Activated T-cell treated with anti-CD3 and anti-CD28 coated beads, Interleukin-2, amount 50 U/mL, for 4 hours (primary cell): ENCODE measurements at places on chromosomes 3 and 15. TPM values are rescaled to one million over a fixed set of nuclear protein-coding genes. Genes with fewer than 3 reads are reported as not detected.

GRCh38 chr3:66099541-66100065 lies 60.9 kb upstream of the MAGI1 start:
- DNase-seq, result no peak

DNA sequence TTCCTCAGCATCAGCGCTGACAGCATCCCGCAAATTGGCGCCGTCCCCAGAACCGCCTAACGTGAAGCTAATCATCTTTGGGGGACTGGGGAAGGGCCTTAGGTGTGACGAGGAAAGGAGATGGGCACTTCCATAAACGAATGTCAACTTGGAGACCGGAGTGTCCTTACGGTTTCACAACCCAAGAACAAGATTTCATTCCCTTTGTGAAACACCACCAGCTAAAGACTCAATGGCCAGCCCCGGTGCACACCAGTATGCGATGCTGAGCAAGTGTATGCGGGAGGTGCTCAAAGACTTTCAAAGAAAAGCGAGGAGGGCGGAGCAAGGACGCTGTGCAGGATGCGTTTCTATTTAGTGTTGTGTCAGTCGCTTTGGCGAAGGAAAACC lies 759 bp upstream of the TTBK2 start:
- peak; percentile 36 for DNase-seq

DNA sequence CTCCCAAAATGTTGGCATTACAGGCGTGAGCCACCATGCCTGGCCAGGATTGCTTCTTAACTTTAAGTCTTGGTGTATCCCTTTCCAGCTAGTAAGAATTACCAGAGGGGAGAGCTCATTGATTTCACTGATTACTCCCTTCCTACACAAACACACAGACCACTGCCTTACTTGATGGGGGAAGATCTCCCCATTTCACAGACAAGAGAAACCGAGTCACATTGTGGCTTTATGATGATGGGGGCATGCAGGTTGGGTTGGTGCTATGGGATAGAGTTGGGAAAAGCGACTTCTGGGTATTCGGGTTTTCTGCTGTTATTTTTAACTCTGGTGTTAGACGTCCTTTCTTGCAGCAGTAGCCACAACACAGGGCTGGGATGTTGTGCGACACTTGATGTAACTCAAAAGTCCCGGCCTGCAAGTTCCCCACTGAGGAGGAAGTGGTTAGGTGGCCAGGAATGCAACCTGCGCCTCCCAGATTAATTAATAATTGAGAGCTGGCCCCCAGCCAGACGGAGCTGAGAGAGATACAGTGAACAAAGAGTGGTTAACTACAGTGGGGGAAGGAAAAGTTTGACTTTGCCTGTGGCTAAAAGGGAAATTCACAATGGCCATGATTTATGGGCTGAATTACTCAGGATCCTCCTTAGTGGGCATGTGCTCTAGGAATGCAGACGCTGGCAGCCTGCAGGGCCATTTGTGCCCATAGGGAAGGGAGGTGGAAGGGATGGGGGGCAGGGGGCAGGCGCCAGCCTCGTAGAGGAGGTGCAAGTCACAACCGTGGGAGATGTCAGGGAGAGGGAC lies 63.6 kb downstream of the SMAD6 start:
- DNase-seq, result no peak

DNA sequence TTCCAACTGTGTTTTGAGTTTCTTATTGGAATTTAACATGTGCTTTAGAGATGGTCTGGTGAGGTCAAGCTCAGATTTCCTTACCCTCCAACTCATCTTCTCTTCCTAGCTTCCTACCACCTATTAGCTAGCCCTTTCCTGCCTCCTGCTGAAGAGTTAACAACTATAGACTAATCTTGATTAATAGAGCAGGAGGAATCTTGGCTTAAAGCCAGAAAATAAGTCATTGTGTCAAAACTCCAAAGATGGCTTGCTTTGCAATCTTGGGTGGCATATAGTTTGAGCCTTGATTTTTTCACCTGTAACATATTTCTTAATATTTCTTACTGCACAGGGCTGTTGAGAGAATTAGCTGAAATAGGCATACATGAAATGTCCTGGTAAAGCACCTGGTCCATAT lies 27.3 kb downstream of the BCL2L10 start:
- DNase-seq, result no peak

DNA sequence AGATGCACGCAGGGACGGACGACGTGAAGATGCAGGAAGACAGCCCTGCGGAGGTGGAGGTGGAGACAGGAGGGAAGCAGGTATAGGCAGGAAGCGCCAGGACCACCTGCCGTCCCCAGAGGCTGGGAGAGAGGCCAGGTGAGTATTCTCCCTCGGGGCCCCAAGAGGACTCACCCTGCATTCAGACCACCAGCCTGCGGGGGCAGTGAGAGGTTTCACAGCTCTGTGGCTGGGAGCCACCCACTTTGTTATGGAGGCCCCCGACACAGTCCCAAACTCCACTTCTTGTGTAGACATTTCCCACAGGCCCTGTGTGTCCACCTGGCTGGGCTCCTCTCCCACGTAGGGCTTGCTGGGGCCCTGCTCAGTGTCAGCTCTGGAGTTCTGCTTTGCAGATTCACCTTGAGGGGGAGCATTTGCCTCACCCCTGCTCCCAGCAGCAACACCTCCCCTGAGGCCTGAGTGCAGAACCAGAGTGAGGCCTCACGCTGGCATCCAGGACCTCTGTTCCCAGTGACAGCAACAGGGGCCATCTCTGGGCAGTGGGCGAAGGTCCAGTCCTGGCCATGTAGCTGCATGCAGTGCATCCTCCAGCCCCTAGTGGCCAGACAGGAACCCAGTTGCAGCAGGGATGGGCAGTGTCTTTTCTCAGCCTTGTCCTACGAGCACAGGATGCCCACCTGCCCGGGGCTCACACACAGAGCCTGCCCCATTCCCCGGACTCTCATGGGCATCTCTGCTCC lies 119.4 kb upstream of the IQSEC1 start:
- DNase-seq, result no peak

- no peak for DNase-seq
Observed at GRCh38 chr3:118811236-118811732, 223.4 kb downstream of the IGSF11 start.

ZNF80 gene
- 0.29 TPM for total RNA-seq

NTRK3 gene
- 1.7 TPM for total RNA-seq

GRCh38 chr3:156160647-156161046 lies 40.3 kb downstream of the KCNAB1 start:
- no peak for DNase-seq

GRCh38 chr15:100612539-100612938 lies 10.2 kb downstream of the ASB7 start:
- DNase-seq, result no peak

GRCh38 chr3:159796226-159796625 lies 192.4 kb upstream of the IL12A start:
- DNase-seq, result no peak

ROPN1 gene
- total RNA-seq, result not detected

GRCh38 chr3:55746808-55747413 lies 259.8 kb upstream of the WNT5A start:
- DNase-seq, result no peak

GRCh38 chr15:100338971-100339444 lies 2.8 kb downstream of the ADAMTS17 start:
- DNase-seq, result peak; percentile 51

- DNase-seq, result no peak
Observed at GRCh38 chr15:98743177-98743576, 94.8 kb downstream of the IGF1R start.

GRCh38 chr3:160224811-160225175 lies 429 bp upstream of the C3orf80 start:
- DNase-seq, result no peak

DNA sequence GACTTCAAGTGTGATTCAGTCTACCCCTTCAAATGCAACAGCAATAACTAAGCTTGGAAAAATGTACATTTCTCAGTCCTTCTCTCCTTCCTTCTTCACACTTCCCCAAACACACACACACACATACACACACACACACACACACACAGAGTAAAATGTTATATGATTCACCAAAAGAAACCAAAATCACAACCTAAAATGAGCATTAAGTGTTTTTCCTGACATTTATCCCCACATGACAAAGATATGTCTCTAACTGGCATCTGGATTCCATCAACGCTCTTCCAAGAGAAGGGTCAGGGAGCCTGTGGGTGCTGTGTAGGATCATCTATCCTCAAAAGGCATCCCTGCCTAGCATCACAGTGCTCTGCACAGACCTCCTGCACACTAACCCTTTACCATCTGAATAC lies 21.0 kb downstream of the PDZRN3 start:
- no peak for DNase-seq

DNA sequence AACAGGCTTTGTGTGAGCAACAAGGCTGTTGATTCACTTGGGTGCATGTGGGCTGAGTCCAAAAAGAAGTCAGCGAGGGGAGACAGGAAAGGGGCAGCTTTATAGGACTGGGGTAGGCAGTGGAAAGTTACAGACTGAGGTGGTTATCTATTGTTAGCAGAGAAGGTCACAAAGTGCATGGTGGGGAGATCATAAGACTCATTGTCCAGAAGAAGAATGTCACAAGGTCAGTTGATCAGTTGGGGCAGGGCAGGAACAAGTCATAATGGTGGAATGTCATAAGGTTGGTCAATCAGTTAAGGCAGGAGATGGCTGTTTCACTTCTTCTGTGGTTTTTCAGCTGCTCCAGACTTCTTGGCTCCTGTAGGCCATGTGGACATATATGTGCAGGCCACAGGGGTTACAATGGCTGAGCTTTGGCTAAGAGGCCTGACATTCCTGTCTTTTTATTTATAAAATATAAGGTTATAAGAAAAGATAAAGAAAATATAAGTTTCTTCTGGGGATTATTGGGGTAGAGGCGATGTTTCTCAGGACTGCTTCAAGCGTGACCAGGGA lies 69.5 kb upstream of the SNTN start:
- no peak for DNase-seq

DNA sequence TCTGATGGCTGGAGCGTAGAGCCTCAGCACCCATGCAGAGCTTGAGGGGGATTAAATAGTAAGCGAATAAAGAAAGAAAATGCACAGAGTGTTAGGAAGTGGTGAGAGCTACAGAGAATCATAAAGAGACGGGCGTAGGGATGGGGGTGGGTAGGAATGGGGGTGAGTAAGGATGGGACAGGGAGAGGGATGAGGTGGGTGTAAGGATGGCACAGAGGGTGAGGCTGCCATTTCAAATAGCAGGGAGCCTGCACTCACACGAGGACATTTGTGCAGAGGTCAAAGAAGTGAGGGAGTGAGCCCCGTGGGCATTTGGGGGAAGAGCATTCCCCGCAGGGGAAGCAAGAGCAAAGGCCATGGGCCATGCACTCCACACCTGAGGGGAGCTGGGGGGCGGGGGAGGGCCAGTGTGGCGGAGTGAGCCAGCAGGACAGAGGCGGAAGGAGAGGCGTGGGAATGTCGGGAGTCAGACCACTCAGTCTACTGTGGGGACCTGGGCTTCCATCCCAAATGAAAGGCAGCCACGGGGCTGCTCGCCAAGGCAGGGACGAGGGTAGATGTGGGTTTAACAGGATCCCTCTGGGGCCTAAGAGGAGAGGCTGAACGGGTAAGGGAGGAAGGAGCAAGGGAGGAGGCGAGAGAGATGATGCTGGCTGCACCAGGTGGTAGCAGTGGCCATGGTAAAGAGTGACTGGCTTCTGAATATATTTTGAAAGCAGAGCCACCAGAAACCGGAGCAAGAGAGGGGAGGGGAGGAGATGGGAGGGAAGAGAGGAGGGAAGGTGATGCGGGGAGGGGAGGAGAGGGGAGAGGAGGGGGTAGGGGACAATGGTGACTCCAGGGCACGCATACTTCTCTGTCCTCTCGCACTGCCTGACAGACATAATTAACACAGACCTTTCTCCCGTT lies 35.2 kb upstream of the SLC6A6 start:
- no peak for DNase-seq

GRCh38 chr15:78570710-78571109 lies 5.4 kb downstream of the CHRNA5 start:
- no peak for DNase-seq

DNA sequence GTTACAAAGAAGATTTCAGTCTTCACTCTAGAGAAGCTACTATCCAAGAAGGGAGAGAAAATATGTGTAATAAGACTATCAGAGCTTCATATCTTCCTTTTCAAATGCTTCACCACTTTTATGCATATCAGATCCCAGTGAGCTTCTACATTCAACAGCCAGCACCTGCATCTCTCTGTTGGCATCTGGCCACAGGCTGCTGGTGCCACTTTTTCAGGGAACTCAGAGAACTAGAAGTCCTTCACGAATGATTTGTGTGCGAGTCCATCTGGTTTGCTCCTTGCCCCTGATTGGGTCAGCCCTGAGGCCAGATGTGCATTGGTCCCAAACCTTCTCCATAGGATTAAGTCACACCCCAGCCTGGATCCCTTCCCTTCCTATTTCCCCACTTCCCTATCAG lies 22.1 kb downstream of the SNTN start:
- DNase-seq, result no peak

GRCh38 chr15:78195735-78196201 lies 38.6 kb downstream of the ACSBG1 start:
- DNase-seq, result peak; percentile 45

DNA sequence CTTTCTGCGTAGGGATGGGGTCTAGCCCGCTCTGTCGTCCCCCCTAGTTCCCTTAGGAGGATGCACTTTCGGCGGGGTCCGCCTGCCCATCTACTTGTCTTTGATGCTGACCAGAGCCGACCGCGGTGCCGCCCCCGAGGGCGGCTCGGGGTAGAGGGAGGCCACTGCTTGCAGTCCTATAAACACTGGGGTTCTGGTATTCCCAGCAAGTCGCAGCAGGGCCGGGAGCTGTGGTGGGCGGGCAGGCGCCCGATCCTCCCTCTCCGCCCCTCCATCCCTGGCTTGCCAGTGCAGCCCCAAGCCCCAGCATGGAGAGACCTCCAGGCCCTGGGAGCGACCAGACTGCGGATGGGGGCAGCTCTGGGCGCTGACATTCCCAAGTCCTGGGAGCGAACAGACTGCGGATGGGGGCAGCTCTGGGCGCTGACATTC lies 830 bp downstream of the SEMA4B start:
- no peak for DNase-seq

- no peak for DNase-seq
Observed at GRCh38 chr15:29159771-29160455, 109.7 kb downstream of the NSMCE3 start.

GRCh38 chr15:58453931-58454793 lies 22.4 kb downstream of the LIPC start:
- DNase-seq, result peak; percentile 9

GRCh38 chr3:4794331-4794730 lies 184.9 kb upstream of the BHLHE40 start:
- no peak for DNase-seq

DNA sequence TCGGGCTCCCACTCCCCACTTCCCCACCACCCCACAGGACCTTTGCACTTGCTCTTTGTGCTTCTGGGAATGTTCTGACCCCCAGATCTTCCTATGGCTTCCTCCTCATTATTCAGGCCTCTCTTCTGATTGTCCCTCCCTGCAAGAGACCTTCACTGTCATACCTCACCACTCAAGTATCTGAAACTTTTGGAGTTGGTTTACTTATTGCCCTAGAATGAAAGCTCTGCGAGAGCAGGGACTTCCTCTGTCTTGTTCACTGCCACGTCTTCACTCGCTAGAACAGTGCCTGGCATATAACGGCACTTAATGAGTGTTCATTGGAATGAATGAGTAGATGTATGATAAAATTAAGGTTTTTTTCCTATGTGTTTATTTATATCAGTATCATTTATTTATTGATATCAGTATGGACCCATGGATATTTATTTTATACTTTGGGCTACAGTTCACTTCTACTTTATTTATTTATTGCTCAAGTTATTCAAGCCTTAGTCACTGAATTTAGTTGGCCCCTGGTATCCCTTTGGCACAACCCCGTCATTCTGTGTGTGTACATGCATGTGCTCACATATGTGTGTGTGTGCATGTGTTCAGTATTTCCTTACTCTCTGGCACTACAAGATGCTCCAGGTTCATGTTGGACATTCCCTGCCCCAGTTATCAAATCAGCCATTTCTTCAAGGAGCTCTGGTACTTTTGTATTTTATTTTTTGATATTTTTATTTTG lies 197.6 kb downstream of the THSD4 start:
- no peak for DNase-seq
